ENCODE measurements at places on chromosomes 7 and 10.

GRCh38 chr10:81309041-81309552 lies 565.9 kb upstream of the NRG3 start:
- DNase-seq = no peak

DNA sequence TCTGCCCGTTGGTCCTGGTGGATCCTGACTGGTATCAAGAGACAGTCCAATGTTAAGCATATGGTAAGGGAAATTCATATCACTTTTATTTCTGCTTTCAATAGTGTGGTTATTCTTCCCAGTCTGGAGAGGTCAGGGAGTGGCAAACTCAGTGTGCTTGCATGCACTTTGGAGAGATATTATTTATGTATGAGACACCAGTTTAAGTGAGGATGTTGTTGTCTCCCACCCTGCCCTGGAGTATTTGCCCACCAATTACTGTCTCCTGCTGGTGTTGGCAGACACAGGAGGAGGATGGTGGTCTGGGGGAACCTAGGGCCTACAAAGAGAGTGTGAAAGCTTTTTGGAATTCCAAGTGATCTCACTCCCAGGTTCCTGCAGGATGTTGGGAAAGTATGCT lies 59.7 kb downstream of the OR13A1 start:
- DNase-seq = no peak

- no peak for DNase-seq
These were observed 14.0 kb upstream of the CUX1 start for GRCh38 chr7:101803203-101804087.

- DNase-seq = no peak
These were observed 230.1 kb downstream of the TCERG1L start for GRCh38 chr10:131081376-131081775.

- no peak for DNase-seq
These were observed 39.9 kb downstream of the AKR1D1 start for GRCh38 chr7:138116141-138116540.

DNA sequence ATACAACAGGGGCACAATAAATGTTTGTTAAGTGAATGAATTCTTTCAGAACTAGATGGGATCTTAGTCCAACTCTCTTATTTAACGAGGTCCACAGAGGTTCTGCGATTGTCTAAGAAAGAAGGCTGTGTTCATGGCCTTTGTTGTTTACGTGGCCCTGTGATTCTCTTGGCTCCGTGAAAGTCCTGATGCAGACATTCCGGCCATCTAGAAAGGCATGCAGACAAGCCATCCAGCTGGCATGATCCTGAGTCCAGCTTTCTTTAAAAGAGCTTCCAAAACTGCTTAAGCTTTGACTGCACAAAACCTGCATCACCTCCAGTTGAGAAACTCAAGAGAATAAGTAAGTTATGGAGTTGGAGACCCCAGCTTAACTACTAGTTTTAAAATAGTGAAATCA lies 26.0 kb downstream of the EGFR start:
- no peak for DNase-seq

- no peak for DNase-seq
These were observed 372.3 kb upstream of the LRRN3 start for GRCh38 chr7:110718503-110719205.

- no peak for DNase-seq
These were observed 324.7 kb downstream of the INHBA start for GRCh38 chr7:41378156-41378555.

GRCh38 chr10:63123727-63124362 lies 9.3 kb upstream of the NRBF2 start:
- DNase-seq = no peak

DNA sequence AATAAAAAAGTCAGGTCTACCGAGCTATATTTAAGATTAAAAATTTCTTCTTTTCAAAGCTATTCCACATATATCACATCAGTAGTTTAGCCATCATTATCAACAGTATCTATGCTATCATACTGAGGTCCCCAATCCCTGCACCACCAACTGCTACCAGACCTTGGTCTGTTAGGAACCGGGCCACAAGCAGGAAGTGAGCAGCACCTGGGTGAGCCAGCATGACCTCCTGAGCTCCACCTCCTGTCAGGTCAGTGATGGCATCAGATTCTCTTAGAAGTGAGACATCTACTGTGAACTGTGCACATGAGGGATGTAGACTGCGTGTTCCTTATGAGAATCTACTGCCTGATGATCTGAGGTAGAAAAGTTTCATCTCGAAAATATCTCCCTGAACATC lies 632.1 kb upstream of the KCND2 start:
- no peak for DNase-seq

DNA sequence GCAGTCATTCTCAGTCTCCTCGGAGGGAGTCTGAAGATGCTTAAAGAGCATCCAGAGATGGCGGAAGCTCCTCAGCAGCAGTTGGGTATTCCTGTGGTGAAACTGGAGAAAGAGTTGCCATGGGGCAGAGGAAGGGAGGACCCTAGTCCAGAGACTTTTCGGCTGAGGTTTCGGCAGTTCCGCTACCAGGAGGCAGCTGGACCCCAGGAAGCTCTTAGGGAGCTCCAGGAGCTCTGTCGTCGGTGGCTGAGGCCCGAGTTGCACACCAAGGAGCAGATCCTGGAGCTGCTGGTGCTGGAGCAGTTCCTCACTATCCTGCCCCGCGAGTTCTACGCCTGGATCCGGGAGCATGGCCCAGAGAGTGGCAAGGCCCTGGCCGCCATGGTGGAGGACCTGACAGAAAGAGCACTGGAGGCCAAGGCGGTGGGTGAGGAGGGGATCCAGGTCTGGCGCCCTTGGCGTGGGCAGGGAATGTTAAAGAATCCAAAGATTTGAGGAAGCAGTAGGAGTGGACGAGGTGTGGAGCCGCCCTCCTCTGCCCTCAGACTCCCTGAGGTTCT lies 2.9 kb downstream of the ZSCAN25 start:
- DNase-seq = no peak

Measured in DMS 273 treated with DMSO at 0.1 percent for 48 hours (cell line).